ENCODE measurements at places on chromosomes 6 and 20.

GRCh38 chr6:118495485-118496280 is 52.4 kb upstream of the PLN start:
- DNase-seq, result no peak

DNA sequence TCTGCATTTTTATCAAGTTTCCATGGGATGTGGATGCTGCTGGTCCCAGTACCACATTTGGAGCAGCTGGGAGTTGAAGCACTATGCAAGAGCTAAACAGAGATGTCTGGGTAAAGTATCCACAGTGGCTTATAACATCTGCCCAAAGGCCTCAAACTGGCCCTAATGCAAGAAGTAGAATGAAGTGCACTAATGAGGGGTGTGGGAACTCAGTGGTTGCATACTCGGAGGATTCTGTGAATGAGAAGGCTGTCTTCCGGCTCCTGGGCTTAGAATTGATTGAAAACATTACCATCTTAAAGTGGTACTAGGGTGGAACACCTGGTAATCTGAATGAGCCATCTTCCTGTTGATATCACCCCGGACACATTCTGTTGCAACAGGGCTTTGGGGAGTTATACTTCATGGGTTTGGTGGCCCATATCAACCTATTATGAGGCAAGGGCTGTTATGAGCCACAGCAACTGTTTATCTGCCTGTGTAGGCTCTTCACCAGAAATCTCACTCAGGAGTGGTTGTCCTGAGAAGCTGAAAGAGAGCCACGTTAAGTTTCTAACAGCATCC is 54.7 kb upstream of the SNRPB2 start:
- no peak for DNase-seq

DNA sequence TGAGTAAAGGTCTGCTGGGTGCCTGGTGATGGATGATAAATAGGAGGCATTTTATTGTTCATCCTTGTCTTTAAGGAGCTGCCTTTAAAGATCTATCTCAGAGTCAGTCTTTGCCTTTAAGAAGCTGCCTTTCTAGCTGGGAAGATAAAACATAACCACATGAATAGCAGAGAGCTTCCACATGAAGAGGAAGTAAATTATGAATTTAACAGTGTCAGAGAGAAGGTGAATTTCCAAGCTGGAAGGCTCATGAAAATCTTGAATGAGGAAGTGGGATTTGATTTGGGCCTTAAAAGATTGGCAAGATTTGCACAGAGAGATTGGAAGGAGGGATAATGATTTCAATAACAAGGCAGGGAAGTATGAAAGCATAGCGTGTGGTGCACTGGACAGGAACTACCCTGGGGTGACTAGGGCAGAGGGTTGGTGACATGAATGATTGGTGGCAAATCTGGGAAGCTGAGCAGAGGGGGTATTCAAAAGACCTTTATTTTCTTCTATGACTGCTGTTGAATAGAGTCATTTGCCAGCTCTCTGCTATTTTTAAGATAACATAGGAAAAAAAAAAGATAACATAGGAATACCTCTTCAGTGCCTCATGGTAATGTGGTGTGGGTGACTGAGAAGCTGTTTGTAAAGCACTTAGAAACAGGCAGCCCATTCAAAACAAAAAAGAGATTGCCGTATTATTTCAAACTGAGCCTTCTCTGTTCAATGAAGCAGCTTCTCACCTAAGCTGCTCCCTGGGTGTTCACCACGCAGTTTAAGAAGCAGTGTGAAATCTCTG is 591.6 kb downstream of the PKHD1 start:
- DNase-seq, result no peak

GRCh38 chr6:133431031-133431430 is 189.9 kb downstream of the EYA4 start:
- no peak for DNase-seq

DNA sequence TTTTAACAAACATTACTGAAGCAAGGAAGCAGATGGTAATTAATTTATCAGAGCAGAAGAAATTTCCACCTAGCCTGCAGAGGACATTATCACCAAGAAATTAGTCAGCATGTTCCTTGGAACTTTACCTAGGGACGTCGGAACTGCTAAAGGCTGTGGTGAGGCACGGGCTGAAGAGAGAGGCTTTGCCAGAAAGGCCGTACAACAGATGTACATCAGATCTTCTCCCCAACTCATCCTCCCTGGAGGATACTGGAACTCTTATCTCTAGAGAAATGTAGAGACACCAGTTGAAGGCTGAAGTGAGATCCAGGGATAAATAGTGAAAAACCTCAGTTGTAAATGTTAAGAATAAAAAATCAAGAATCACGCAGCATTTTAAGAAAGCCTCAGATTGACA is 257.1 kb downstream of the SAMD5 start:
- no peak for DNase-seq

DNA sequence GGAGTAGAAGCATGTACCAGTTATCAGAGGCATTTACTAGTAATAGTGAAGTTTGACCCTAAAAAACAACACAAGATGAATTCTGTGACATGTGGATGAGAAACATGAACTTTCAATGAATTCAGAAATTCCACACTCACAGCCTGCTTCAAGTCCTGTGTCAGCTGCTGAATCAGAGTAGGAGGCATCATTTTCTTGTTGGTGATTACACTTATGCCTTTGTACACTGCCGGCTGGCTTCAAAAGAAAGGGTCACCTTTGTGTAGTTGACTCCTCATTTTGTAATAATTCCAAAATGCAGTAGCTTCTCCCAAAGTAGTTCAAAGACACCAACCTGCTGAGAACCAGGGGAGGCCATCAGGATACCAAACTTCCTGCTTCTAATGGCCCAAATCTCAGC is 165.5 kb downstream of the BACH2 start:
- DNase-seq, result no peak

GRCh38 chr6:113359155-113360140 is 497.7 kb upstream of the MARCKS start:
- DNase-seq, result no peak

DNA sequence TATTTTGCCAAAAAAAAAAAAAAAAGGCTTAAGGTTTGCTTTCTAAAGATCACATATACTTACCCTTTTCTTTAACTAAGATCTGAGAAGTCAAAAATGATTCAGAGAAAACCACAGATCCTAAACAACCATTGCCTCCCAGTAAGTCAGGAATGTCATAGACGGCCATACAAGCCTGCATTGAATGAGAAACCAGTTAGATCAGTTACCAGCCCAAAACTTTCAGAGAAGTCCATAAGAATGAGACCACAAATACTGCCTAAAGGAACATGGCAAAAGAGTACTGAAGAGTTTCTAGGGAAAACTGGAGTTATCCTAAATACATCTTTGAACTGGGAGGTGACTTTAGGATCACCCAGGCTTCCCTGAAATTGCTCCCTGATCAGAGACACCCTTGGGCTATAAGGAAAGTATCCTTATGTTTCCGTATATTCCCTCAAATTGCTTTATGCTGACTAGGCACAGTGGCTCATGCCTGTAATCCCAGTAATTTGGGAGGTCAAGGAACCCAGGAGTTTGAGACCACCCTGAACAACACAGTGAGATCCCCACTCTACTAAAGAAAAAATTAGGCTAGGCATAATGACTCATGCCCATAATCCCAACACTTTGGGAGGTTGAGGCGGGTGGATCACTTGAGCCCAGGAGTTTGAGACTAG is 79.4 kb upstream of the SLC4A11 start:
- DNase-seq, result no peak

- no peak for DNase-seq
These were observed 88.2 kb downstream of the COL12A1 start for GRCh38 chr6:75117701-75118100.

GRCh38 chr20:6036213-6036612 is 17.6 kb downstream of the LRRN4 start:
- no peak for DNase-seq

- DNase-seq, result peak; percentile 35
These were observed 49.1 kb downstream of the ARMC2 start for GRCh38 chr6:108897371-108897770.
